Heart right ventricle (tissue), 16 donors: ENCODE measurements at places on chromosomes 11 and 22. TPM values are rescaled to one million over a fixed set of nuclear protein-coding genes. Genes with fewer than 3 reads are reported as not detected.

DNA sequence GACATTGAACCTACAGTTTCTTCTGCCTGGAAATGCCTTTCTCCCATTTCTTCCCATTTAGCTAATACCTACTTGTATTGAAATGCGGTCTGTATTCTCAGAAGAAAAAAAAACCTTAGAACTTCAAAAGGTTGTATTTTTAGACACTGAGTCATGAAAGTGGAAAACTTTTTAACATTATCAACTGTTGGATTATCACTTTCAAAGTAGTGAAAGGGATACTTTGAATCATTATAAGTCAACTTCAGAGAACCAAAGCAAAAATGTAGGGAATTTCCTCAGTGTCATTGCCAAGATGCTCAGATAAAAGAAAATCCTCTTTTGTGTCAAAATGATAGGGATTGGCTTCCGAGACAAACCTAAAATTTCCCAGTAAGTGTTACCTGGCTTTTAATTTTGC lies 6.6 kb downstream of the HOATZ start:
- peaks cover 4% of the 10 kb centered on the region for H3K27me3 ChIP-seq
- H3K36me3 ChIP-seq, result no peaks in the 10 kb centered on the region
- H3K4me1 ChIP-seq, result no peaks in the 10 kb centered on the region
- DNase-seq, result no peak

GRCh38 chr11:122096272-122097112 lies 19.5 kb downstream of the BLID start:
- no peak overlapping the region for H3K27ac ChIP-seq
- peaks cover 42% of the 10 kb centered on the region for H3K27me3 ChIP-seq
- H3K36me3 ChIP-seq, result no peaks in the 10 kb centered on the region
- DNase-seq, result no peak

- H3K4me1 ChIP-seq, result no peaks in the 10 kb centered on the region
- H3K27me3 ChIP-seq, result no peaks in the 10 kb centered on the region
- H3K36me3 ChIP-seq, result peaks cover 29% of the 10 kb centered on the region
- no peak overlapping the region for H3K4me3 ChIP-seq
These were observed 27.5 kb downstream of the LARGE2 start for GRCh38 chr11:45949992-45950407.

DNA sequence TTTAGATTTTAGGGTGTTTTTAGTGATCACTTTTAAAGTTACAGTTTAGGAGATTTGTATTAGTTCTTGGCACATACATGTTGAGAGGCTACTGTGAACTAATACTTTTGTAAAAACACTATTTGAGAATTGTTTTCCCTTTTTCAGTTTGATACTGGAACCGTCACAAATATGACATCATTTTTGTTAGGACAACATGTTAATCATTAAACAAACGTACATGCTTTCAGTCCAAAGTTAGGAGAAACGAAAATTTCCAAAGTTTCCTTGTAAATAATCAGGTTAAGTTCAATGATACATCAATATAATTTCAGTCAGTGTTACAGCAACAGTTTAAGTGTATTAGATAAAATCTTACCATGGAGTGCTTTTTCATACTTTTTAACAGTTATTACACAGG lies 53.1 kb downstream of the SPECC1L start:
- no peak for DNase-seq
- no peaks in the 10 kb centered on the region for H3K4me1 ChIP-seq
- no peaks in the 10 kb centered on the region for H3K36me3 ChIP-seq
- no peak overlapping the region for H3K27ac ChIP-seq
- no peaks in the 10 kb centered on the region for H3K27me3 ChIP-seq

- no peak overlapping the region for H3K4me3 ChIP-seq
- peaks cover 100% of the 10 kb centered on the region for H3K4me1 ChIP-seq
- no peaks in the 10 kb centered on the region for H3K27me3 ChIP-seq
These were observed 23.6 kb downstream of the FLI1 start for GRCh38 chr11:128717516-128717915.

DNA sequence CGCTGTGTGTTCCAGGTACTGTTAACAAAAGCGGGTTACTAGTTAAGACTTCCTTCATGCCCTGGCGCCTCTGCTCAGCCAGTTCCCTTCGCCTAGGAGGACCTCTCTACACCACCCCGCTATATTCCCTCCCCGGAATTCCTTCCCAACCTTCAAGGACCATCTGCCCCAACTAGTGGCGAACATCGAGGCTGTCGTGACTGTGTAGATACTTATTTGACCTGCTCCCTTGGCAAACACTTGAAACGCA lies 450 bp upstream of the BCL2L13 start:
- H3K27me3 ChIP-seq, result no peaks in the 10 kb centered on the region
- peaks cover 6% of the 10 kb centered on the region for H3K36me3 ChIP-seq
- peak overlapping the region; percentile 93 for H3K27ac ChIP-seq
- H3K4me3 ChIP-seq, result peak overlapping the region; percentile 80

DNA sequence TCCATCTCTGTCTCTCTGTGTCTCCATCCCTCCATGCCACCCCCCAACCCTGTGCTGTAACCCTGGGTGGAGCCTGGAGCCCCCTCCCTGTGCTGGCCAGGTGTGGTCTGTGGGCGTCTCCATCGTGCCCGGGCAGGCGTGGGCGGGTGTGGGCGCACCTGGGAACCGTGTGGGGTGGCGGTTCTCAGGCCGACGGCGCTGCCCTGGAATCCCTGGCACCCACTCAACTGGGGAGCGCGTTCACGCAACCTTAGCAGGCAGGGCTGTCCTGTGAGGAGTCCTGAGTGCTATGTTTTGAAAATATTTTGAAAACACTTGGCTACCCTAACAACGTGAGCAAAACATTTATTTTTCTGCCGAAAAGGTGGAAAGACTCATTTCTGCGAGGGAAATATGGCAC lies 4.7 kb downstream of the TNNT3 start:
- H3K4me3 ChIP-seq, result no peak overlapping the region
- no peaks in the 10 kb centered on the region for H3K36me3 ChIP-seq
- no peak for DNase-seq
- H3K27ac ChIP-seq, result peak overlapping the region; percentile 93

GRCh38 chr11:13928566-13929251 lies 33.8 kb upstream of the SPON1 start:
- no peak overlapping the region for H3K4me3 ChIP-seq
- peaks cover 27% of the 10 kb centered on the region for H3K4me1 ChIP-seq
- H3K27ac ChIP-seq, result no peak overlapping the region
- H3K36me3 ChIP-seq, result no peaks in the 10 kb centered on the region
- no peak for DNase-seq

DNA sequence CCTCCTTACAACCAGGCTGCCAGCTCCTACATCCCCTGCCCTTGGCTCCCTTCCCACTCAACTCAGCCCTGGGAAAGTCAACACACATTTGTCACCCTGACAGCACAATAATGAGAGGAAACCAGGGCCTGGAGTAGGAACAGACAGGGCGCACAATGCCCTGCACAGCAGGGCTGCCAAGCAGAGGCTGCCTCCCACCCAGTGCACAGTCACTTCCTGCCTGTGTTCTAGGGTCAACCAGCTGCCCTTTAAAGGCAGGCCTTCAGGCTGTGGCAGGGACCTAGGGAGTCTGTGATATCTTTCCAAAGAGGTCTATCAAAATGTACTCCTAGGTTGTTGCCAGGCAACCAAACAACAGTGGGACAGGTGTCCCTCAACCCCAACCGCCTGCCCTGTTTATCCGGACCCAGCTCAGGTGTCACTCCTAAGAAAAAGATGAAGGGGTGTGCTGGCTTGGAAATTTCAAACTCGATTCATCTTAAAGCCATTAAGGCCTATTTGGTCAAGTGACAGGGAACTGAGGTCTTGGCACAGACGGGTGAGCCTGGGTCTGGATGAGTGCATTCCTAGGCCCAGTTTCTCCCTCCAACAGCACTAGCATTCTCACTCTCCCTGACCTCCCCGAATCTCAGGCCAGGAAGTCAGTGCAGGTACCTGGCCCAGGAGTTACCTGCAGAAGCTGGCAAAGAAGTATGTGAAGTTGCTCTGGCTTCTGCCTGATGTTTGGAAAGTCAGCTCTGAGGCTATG lies 110.3 kb upstream of the PITPNB start:
- DNase-seq, result peak; percentile 49
- no peak overlapping the region for H3K4me3 ChIP-seq
- peak overlapping the region; percentile 63 for H3K27ac ChIP-seq
- peaks cover 66% of the 10 kb centered on the region for H3K4me1 ChIP-seq
- no peaks in the 10 kb centered on the region for H3K27me3 ChIP-seq

GRCh38 chr11:87290304-87290922 lies 252.7 kb downstream of the TMEM135 start:
- no peak overlapping the region for H3K4me3 ChIP-seq
- H3K27ac ChIP-seq, result no peak overlapping the region
- no peak for DNase-seq

- peaks cover 18% of the 10 kb centered on the region for H3K27me3 ChIP-seq
- H3K4me1 ChIP-seq, result no peaks in the 10 kb centered on the region
- DNase-seq, result no peak
- no peaks in the 10 kb centered on the region for H3K36me3 ChIP-seq
- H3K4me3 ChIP-seq, result no peak overlapping the region
These were observed 284.0 kb downstream of the KIRREL3 start for GRCh38 chr11:126716456-126717083.

DNA sequence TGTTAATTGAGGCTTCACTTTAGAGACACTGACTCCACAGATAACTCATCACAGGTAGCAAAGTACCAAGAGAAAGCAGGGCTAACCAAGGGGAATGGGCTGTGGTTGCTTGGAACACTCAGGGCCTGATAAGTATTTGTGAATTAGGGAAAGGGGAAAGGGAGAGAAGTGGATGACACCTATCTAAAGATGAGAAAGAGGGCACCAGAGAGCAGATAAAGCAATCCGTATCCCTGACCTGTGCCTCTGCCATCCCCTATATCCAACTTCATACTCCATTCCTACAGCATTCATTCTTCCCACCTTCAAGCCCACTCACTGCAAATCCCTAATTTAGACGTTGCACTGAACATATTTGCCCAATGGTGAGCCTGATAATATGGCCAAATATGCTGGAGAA lies 43.0 kb upstream of the API5 start:
- no peaks in the 10 kb centered on the region for H3K27me3 ChIP-seq
- no peak overlapping the region for H3K4me3 ChIP-seq
- H3K36me3 ChIP-seq, result no peaks in the 10 kb centered on the region
- no peak for DNase-seq
- no peak overlapping the region for H3K27ac ChIP-seq

DNA sequence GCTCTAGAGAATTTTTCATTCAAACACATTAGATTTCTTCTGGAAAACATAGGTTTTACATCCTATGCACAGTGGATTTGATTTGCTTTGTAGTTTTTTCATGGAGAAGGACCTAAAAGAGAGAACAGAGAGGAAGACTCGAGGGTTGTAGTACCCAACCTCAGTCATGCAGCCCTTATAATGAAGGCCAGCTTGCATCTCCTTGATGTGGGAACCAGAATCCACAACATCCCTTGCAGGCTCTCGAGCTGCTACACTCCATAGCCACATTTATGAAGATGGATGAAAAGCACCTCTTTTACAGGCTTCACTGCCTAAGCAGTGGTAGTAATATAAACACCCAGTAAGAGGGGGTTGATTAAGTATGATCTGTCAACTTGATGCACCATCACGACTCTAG lies 9.5 kb upstream of the OR5B12 start:
- H3K36me3 ChIP-seq, result no peaks in the 10 kb centered on the region
- no peaks in the 10 kb centered on the region for H3K4me1 ChIP-seq
- no peak overlapping the region for H3K27ac ChIP-seq
- no peak overlapping the region for H3K4me3 ChIP-seq
- no peak for DNase-seq

GRCh38 chr11:90669094-90669493 lies 446.2 kb upstream of the CHORDC1 start:
- no peaks in the 10 kb centered on the region for H3K36me3 ChIP-seq
- H3K4me3 ChIP-seq, result no peak overlapping the region
- no peak overlapping the region for H3K27ac ChIP-seq
- H3K4me1 ChIP-seq, result no peaks in the 10 kb centered on the region

DNA sequence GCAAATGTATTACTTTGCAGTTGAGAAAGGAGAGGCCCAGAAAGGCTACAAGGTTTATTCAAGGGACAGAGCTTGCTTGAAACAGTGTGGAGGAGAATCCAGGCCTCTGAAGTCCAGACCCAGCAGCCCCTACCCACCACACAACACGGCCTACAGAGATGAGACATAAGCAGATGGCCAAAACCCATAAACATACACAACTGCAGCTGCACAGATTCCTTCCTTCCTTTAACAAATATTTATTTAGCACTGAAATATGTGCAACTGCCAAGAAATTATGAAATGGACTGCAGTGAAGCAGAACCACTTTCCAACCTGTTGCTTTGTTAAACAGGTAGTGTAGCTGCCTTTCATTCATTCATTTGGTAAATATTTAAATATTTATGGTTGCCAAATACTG lies 122.3 kb downstream of the SPATA19 start:
- H3K4me3 ChIP-seq, result no peak overlapping the region
- no peaks in the 10 kb centered on the region for H3K27me3 ChIP-seq
- no peak overlapping the region for H3K27ac ChIP-seq
- H3K4me1 ChIP-seq, result no peaks in the 10 kb centered on the region
- H3K36me3 ChIP-seq, result no peaks in the 10 kb centered on the region

- peak; percentile 65 for DNase-seq
- no peak overlapping the region for H3K4me3 ChIP-seq
- H3K36me3 ChIP-seq, result no peaks in the 10 kb centered on the region
- no peaks in the 10 kb centered on the region for H3K27me3 ChIP-seq
- H3K27ac ChIP-seq, result no peak overlapping the region
These were observed 23.9 kb upstream of the TCF20 start for GRCh38 chr22:42294034-42294985.

DNA sequence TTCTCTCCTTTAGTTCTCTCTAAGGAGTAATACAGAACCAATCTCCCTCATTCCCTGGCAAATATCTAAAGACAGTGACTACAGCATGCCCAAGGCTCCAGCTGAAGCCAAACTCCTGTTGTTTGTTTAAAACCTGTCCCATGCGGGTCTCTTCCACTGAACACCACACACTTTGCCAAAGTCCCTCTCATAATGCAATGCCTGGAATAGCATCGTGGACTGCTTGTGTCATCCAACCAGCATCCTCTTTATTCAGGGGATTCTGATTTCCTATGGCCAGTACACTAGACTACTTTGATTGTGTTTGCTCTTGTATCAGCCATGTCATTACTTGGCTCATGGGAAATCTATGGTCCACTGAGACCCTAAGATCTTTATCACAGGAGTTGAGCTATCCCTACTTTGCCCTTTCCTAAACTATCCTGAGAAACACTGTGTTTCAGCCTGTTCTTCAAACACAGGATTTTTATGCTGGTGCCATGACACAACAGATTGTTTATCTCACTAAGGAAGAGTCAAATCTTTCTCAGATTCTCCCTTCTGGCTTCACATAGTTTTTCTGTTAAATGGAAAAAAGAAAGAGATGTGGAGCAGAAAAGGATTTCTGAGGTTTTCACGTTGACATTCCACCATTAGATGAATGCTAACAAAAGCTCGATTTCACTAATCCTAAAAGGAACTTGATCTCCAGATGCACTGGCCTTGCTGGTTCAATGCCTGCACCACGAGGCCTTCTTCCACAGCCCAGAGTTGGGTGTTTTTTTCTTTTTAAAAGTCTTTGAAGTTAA lies 15.9 kb upstream of the IRAG1 start:
- no peak for DNase-seq
- no peak overlapping the region for H3K4me3 ChIP-seq
- H3K4me1 ChIP-seq, result no peaks in the 10 kb centered on the region
- no peaks in the 10 kb centered on the region for H3K36me3 ChIP-seq
- no peaks in the 10 kb centered on the region for H3K27me3 ChIP-seq

- H3K4me3 ChIP-seq, result no peak overlapping the region
- no peak for DNase-seq
- no peaks in the 10 kb centered on the region for H3K27me3 ChIP-seq
- H3K36me3 ChIP-seq, result no peaks in the 10 kb centered on the region
- no peaks in the 10 kb centered on the region for H3K4me1 ChIP-seq
These were observed 21.7 kb downstream of the KIAA0930 start for GRCh38 chr22:45218976-45219375.

The APOL4 gene
- total RNA-seq, result 5.6 TPM

The GAB4 gene
- not detected for total RNA-seq

The SYCE3 gene
- total RNA-seq, result not detected

The NOX4 gene
- 3.1 TPM for total RNA-seq

The OR52A1 gene
- not detected for total RNA-seq

The OR51I1 gene
- total RNA-seq, result not detected

The MAJIN gene
- total RNA-seq, result not detected

The CSRP3 gene
- total RNA-seq, result 3,929 TPM
